ENCODE measurements at places on chromosomes 2 and 18.
A peak's percentile ranks its signal among the peaks of the same experiment; 100 is the strongest.

- peak; percentile 78 for DNase-seq
Observed at GRCh38 chr2:17813742-17814473, 2.4 kb upstream of the MSGN1 start.

GRCh38 chr2:115163572-115163971 is 721.1 kb downstream of the DPP10 start:
- DNase-seq: no peak

DNA sequence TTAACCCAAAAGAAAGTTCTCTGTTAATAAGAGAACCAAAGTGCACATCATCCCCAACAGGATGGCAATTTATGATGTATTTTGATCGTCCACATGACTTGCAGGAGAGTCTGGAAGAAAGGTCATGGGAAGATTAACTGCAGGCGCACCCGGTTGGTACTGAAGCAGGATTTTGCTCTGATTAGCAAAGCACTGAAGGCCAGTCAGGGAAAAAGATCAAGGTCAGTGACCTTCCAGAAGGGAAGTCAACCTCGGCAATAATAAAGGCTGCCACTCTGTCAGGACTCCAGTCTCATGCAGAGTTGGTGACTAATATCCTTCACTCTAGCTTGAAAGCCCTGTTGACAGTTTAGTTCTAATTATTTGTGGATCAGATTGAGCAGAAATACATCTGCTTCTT is 432.7 kb upstream of the RAB12 start:
- no peak for DNase-seq

DNA sequence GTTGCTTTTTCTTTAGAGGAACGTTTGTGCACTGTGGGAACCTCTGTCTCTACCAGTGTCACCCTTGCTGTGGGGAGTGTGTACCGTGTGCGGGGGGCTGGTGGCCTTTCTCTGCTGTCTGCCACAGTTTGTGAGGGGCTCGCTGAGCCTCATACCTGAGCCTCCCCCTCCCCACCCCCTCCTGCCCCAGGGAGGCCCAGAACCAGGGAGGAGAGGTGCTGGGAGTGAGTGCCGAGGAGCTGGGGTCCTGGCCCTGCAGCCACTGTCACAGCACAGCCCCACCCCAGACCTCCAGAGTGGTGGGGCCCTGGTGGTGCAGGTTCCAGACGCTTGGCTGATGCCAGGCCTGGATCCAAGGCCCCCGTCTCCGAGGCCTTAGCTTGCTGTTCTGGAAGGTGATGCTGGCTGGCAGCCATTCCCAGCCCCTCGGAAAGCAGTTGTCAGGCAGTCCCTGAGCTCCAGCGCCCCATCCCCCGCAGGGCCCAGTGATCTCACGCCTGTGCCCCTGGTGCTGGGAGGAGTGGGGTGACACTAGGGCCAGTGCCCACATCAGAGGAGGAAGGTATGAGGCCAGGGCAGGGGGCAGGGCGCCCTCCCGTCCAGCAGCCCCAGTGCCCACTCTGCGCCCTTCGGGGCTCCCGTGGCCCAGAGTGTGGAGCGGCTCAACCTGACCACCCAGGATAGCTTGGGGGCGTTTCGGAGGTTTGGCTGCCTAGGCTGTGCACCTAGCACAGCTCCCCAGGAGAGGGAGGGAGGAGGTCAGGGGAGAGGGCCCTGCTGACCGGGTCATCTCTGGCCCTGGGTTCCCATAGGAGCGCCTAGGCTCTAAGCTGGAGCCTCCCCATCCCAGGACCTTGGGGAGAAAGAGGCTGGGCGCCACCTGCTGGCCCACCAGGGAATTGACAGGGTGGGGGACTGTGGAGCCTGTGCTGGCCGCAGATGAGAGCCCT is 53.0 kb upstream of the ALPP start:
- peak; percentile 44 for DNase-seq

- DNase-seq: no peak
Observed at GRCh38 chr2:464562-465309, 176.8 kb upstream of the ALKAL2 start.

- DNase-seq: no peak
Observed at GRCh38 chr2:24106786-24107185, 16.3 kb downstream of the PFN4 start.

- DNase-seq: peak; percentile 24
Observed at GRCh38 chr2:128324008-128324896, 5.6 kb upstream of the HS6ST1 start.
